ENCODE measurements at places on chromosomes 16 and 17.

- DNase-seq, result no peak
These were observed 28.0 kb downstream of the GNA13 start for GRCh38 chr17:65028545-65028843.

GRCh38 chr17:49910094-49910857 lies 58.7 kb upstream of the DLX4 start:
- no peak for DNase-seq

DNA sequence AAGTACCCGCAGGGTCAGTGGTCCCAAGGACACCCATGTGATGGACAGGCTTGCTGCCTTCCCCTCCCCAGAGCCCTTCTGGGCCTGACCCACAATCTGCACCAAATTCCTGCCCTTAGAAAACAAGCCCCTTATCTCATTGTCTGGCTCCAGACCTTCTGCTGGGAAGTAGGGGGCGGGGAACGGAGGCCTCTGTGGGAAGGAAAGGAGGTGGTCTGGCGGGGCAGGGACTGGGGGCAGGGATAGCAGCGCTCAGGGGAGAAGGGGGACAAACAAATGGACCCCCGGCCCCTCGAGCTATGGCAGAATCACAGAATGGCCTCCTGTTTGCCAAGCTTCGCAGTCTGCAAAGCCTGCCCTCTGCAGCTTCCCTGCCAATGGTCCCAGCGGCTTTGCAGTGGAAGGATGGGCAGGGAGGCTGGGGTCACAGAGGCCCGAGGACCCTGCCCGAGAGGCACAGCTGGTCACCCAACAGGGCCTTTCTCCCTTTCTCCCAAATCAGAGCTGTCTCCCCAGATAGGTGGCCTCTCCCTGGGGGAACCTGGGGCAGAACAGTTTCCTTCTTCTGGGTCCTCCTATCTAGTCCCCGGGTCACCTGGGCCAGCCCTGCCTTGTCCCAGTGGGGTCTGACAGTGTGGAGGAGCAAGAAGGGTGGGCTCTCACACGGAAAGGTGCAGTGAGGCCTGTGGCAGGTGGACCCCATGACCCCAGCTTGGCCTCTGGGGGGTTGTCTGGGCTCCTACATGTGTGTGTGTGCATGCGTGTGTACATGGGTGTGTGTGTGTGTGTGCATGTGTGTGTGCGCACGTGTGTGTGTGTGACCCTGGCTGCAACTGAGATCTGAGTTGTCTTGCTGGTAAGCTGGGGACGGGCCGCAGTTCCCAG lies 25.5 kb downstream of the TMEM235 start:
- no peak for DNase-seq

DNA sequence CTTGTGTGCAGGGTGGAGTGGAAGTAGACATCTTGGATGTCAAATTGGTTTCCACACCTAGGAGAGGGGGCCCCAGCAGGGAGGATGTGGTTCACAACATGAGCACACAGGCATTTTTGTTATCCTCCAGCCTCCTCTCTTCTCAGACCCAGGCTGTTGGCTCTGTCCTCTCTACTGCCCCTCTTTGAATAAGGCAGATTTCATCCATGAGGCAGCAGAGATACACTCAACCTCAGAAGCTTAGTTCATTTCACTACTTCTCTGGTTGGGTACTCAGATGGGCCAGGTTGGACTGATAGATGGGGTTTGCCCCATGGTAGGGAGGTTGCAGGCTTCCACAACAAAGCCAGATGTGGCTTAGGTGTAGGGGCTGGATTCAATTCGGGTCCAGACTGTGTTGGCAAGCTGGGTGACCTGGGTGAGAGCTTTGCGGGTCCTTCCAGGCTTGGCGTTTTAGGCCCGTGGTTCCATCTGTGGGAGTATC lies 22.2 kb upstream of the NFATC3 start:
- DNase-seq, result no peak

- DNase-seq, result no peak
These were observed at the start of gene CA10 for GRCh38 chr17:52158450-52159042. TSS of gene CA10 (minus strand) at chr17:52158714.

GRCh38 chr16:19133600-19133999 lies 19.8 kb downstream of the ITPRIPL2 start:
- DNase-seq, result no peak

Data from posterior vena cava (tissue), 2 donors.